ENCODE measurements at places on chromosomes 2 and 18.

DNA sequence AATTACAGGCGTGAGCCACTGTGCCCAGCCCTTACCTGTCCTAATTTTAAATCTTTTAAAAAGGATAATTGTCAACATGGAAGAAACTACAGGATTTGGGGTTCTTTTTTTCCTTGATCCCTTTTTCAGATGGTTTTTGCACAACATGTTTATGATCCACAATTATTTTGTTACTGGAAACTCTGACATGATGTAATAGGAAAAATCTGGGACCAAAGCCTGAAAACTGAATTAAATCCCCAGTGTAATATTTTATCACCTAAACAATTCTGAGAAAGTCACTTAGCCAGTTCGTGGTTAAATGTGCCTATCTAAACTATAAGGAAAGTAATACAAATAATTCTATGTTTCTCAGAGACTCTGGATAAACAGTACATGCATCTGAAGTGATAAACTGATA, 1649.7 kb downstream of the LRP1B start:
- no peak for DNase-seq

GRCh38 chr2:38037757-38038621, 38.0 kb downstream of the CYP1B1 start:
- no peak for DNase-seq

DNA sequence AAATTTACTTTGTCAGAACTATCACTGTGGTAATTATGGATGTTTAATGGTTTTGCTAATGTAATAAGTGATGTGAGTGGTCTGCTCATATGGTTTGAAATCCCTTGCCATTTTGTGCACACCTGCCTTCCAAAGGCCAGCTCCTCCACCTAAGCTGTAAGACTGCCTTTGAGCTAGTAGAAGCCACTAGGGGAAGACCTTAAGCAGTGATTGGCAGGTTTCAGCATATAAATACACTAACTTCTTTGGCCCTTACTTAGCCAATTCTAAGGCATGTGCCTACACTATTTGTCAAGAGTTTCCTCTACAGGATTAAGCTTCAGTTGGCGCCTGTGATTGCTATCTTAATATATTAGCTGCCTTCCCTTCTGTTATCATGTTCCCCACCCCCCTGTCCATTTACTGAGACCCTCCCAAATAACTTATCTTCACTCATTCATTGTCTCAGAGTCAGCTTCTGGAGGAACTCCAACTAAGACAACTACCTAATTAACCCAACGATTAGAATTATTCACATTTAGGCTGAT, 141.1 kb downstream of the MBD5 start:
- no peak for DNase-seq

DNA sequence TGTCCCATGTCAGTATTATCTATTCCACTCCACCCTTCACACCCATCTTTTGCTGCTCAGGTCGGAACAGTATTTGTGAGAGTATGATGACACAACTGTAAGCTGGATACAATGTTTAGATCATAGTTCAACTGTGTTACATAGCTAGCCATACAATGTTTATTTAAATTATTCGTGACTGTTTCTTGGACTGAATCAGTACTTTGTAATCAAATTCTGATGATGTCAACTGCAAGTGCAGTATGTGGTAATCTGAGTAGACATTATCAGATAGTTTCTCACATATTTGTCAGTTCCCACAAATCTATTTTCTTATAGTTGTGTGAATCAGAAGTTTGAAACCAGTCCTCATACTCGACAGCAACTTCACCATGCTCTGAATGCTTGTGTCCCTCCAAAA, 177.6 kb downstream of the ZNF407 start:
- no peak for DNase-seq

DNA sequence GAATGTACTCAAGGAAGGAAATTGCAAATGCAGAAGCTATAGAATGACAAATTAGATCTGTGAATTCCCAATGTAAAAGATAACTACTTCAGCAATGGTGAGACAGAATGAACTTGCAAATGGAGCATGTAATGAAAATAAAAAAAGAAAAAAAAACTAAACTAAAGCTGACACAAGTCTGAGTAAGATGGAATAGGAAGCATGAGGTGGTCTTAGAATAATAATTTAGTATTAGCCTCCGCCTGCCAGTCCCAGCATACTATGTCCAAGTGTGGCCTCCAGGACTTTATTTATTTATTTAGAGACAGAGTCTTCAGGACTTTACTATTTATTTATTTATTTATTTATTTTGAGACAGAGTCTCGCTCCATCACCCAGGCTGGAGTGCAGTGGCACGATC, 37.4 kb upstream of the SLC39A10 start:
- no peak for DNase-seq

- no peak for DNase-seq
Observed at GRCh38 chr2:69780921-69781320, 39.0 kb downstream of the ANXA4 start.

DNA sequence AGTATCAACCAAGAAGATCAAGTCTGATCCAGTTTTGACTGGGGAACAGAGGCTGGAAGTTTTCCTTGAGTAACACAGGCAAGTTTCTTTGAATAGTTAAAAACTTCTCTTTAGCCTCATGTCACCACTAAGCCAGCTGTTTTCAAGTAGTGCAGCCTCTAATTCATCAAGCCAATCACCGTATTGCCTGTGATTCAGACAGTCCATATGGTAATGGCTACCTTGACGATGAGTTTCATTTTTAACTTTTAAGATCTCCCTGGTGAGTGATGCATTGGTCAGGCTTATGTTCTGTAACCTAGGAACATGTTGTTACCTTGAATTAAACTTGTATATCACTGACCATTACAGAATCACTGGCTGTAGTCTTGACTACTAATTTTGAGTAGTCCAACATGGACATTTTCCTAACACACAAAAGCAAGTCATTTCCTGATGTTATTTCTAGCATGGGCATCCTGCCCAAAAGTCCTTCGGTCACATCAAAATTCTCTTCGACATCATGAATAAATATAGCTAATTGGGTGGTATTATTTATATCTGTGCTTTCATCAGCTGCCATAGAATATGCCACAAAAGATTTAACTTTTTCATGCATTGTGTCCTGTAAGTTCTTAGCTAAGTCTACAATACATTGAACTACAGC, 238.8 kb upstream of the GCFC2 start:
- no peak for DNase-seq

DNA sequence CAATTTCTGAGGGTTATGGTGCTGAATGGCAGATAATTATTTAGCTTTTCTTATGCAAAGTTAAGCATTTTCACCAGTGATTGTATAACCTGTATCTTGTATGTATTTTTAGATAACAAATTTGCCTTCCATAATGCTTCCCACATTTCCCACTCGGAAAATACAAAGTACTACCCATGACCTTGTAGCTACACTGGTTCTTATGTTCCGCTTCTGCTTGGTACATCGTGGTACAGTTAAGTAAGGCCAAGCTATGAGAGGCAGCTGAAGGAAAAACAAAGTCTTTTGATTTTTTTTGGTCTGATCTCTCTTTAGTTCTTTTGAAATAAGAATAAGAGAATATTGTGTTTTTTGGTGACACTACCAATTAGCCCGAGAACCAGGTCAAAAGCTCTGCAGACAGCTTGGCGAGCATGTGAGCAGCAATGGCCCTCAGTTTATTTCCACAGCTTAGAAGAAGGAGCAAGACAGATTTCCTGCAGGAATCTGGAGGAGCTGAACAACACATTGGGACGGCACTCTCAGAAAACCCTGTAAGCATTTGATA, 26.8 kb downstream of the SH3YL1 start:
- DNase-seq, result no peak

DNA sequence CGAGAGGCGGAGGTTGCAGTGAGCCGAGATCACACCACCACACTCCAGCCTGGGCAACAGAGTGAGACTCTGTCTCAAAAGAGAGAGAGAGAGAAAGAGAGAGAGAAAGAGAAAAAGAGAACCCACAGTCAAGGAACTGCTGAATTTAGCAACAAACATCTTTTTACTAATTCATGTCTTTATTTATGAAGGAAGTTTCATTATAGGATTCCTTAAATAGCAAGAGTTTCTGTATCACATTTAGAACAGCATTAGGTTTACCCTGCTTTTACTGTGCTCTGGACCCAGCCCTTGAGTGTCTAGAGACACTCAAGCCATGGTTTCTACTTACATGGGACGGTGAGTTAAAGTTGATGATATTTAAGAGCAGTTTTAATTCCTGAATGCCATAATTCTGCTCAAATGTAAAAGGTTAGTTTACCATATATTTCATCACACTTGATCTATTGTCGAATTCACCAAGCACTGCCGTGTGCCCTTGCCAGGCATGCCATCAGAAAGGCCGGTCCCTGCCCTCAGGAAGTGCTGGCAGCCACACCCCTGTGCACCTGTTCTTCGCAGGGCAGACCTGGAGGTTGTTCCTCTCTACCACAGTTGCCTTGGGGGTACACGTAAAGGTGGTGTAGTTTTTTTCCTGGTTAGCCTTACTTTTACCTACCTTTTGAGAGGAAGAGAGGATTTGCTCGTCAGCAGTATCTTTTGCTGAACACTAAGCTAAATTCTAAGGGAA, 153.3 kb downstream of the LDLRAD4 start:
- DNase-seq, result no peak

- DNase-seq, result no peak
Observed at GRCh38 chr2:81542119-81542518, 1237.6 kb upstream of the LRRTM1 start.

DNA sequence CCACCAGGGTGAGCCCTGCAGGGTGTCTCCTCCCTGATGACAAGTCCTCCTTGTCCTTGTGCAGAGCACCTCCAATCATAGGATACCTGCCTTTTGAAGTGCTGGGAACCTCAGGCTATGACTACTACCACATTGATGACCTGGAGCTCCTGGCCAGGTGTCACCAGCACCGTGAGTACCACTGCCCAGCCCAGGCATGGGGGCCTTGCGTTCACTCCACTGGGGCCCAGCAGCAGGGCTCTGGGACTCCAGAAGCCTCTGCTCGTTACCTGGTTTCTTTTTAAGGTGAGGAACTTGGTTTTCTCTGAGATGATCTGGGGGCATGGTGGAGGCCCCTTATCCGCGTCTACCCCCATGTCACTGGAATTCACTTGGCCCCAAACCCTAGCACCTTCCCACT, 36.5 kb upstream of the RPL31 start:
- no peak for DNase-seq

GRCh38 chr2:147273106-147273505, 571.7 kb upstream of the ACVR2A start:
- DNase-seq, result no peak

DNA sequence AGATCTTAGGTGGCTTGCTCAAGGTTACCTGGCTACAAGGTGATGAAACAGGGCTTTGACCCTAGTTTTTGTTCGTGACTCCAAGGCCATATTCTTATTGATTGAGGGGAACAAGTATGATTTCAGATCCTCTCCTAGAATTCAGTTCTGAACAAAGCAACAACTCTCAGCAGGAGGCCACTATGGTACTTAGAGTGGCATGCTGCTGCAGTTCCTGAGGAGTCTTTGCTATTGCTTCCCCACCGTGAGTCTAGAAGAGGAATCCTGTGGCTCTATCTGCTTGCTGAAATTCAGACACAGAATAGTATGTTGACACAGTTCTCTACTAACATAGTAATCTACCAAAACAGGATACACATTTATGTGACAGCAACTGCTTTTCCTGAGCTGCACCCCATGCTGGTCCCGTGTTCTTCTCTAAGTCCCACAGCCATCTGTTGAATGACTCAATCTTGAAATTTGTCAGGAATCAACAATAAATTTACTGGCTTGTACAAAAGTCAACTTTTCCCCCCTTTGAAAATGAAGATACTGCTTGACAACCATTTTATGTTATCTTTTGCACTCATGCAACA, 4.1 kb downstream of the TGFBRAP1 start:
- DNase-seq, result no peak

DNA sequence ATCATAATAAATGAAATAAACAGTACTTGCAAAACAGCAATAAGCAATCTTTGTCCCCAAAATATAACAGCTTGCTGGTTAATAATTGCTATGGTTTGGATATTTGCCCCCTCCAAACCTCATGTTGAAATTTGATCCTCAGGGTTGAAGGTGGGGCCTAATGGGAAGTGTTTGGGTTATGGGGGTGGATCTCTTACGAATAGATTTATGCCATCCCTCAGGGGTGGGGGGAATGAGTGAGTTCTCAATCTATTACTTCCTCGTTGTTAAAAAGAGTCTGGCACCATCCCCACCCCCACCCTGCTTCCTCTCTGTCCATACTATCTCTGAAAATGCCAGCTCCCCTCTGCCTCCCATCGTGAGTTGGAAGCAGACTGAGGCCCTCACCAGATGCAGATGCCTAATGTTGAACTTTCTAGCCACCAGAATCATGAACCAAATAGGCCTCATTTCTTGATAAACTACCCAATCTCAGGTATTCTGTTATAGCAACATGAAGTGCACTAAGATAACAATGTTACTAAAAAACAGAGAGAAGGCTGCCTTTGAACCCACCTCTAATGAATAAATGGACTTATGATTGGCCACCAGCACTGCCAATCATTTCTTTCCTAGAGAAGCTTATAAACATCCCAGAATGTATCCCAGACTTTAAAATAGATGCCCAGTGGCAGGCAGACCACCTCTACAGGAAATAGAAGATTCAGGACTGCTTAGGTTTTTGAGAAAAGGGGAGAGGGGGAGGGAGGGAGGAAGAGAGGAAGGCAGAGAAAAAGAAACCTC, 90.1 kb downstream of the ALPK2 start:
- no peak for DNase-seq

DNA sequence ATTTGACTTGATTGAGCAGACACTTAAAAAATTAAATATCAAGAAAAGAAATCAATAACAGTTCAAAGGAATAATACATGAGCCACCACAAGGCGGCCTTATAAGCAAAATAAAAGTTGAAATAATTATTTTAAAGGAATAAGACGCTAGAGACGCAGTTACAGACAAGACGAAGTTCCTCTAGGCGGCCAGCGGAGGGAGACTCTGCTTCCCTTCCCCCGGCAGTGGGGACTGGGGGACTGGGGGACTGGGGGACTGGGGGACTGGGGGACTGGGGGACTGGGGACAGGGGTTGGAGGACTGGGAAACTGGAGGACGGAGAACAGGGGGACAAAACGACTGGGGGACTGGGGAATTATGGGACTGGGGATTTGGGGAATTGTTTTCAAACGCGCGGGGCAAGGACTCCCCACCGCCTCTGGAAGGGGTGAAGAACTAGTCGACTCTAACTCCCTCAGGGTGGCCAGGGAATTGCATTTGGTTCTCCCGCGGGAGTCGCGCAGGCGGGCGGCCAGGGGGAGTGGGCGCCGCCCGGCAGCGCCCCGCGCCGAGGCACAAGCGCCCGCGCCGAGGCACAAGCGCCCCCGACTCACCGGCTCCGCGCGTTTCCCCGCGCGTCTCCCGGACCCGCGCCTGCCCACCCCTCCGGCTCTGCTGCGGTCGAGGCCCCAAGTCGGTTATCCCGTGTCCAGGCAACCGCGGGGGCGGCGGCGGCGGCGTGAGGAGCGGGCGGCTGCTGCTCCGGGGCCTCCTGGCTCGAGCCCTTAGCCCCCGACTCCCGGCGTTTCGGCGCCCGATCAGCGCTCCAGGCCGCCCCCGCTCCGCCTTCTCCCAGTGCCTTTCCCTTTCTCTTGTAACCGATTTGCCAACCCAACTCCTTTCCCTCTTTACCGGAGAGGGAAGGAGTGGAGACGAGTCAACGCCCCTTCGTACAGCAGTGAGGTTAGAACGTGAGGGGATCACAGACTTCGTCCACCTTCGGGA, at the start of gene CCDC178:
CCDC178 (minus strand) TSS at position 662 of the 984 bp plus-strand sequence. CDS start 28,633 bp downstream, outside the sequence.
- no peak for DNase-seq

Data from effector memory CD8-positive, alpha-beta T cell (primary cell).